ENCODE measurements at places on chromosomes 1 and 21.

- no peak for DNase-seq
Observed at GRCh38 chr1:228974273-228974672, 239.0 kb downstream of the RHOU start.

GRCh38 chr1:109948285-109948630 is 36.3 kb upstream of the AHCYL1 start:
- no peak for DNase-seq

DNA sequence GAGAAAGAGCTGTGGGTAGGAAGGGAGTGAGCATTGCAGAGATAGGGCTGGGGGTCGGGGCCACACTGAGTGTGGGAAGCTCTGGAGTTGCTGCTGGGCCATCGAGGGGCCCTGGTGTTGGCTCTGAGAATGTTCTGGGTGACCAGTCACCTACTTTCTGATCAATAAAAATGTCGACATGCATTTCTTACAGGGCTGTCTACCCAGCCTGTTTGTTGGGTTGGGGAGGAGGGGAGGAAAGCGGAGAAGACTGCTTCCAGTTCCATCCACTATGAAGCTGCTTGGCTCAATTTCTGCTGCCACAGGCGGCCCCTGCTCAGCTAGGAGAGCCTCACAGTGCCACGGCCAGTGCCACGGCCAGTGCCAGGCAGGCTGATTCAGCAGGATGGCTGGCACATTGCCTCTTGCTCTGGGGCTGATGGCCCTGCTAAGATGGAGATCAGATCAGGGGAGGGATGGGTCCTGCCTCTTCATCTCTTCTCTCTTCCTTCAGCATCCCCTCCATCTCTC is 3.0 kb upstream of the PADI3 start:
- no peak for DNase-seq

- DNase-seq: no peak
Observed at GRCh38 chr1:231969076-231969475, 342.5 kb downstream of the DISC1 start.

- DNase-seq: no peak
Observed at GRCh38 chr21:14523234-14523633, 22.9 kb downstream of the SAMSN1 start.

- no peak for DNase-seq
Observed at GRCh38 chr1:154798645-154799044, 71.4 kb downstream of the KCNN3 start.

GRCh38 chr1:30506291-30507015 is 216.9 kb downstream of the MATN1 start:
- no peak for DNase-seq

DNA sequence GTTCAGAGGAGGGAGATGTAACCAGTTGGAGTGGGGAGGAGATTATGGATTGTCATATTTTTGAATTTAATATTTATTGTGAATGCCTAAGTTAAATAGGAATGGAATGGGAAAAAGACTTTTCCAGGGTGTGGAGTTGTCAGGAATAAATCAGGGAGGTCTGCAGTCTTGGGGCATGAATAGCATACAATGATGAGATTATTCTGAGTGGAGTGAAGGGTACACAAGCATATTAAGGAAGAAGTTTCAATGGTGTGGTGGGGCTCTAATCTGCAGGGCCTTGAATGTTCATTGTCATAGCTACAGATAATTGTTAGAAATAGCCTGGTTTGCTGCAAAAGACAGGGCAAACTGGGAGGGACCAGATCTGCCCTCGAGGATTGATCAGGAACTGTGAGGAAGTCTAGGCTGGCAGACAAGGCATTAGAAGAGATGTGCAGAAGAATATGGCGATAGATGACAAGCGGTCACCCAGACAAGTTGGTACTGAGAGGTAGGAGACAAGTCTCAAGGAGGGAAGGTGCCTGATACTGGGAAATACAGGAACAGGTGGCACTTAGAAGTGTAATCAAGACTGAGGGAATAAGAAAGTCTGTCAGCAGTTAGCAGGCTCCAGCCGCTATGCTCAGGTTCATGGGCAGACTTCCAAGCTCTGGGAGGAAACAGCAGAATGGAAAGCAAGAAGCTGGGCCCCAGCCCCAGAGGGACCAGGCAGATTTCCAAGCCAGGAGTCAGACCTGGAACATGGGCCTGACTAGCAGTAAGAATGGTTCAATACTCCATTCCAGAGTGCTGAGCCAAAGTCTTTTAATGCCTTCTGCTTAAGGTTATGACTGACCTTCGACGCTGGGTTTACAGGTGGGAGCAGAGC is 20.9 kb upstream of the RGL1 start:
- peak; percentile 93 for DNase-seq

GRCh38 chr1:212461916-212462660 is 29.4 kb downstream of the NENF start:
- DNase-seq: no peak

DNA sequence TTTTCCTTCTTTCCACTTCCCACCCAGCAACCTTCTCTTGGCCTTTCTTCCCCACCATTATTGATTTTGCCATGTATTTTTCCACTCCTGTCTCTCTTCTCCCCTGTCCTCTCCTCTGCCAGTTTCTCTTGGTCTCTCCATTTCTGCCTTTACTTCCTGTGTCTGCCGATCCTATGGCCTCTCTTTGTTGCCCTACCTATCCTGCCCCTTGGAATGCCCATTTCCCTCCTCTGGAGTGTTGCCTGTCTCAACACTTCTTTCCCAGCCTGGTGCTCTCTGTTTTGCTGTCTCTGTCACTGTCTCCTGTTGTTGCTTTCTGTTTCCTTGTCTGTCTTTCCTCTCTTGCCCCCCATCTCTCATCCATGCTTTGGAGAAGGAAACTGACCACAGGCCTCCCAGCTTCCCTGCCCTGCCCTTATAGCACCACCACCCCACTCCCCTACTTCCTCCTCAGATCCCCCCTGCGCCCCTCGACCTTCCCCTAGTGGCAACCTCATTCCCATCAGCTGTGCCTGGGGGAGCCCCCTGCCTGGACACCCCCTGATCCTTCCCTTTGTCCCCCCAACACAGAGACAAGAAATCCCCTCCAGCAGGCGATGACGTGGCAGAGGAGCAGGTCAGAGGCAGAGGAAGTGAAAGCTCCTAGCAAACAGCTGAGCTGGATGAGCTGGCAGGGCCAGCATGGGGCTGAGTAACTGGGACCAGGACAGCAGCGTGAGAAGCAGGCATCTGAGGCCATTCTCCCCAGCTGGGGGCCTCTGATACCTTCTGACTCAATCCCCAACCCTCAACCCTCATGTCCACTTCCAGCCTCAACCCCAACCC is 6.6 kb upstream of the ETV3L start:
- DNase-seq: no peak

DNA sequence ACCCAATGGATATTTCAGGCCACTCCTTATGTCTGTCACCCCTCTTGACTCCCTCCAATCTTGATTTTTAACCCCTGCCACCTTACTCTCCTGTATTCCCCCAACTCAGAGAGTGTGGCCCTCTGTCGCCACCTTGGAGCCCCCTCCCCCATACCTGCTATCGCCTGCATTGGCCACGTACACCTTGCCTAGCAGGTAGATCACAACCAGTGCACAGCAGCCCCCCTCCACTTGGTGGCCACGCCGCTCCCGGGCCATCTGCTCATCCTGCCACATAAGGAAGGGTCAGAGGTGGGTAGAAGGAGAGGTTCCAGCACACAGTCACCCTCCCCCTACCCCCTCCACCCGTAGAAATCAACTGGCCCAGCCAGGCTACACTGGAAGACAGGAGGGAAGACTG is 2.9 kb downstream of the PPM1J start:
- DNase-seq: no peak

GRCh38 chr1:40796939-40797667 is 13.5 kb downstream of the KCNQ4 start:
- DNase-seq: no peak

DNA sequence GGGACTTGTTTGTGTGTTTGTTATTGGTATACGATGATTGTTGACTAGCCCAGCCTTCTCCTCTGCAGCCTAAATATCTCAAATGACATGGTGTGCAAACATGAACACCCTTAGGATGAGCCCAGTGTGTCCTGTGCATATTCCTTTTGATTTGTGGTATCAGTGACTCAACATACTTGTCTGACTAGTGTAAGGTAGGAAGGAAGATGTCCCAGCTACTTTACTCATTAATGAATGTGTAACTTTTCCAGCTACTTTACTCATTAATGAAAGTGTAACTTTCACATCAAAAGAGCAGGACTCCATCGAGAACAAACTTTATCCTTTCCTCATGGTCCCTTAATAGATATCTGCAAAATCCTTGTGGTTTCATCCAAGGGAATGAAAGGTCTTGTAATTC is 2.7 kb upstream of the ZNF692 start:
- no peak for DNase-seq

DNA sequence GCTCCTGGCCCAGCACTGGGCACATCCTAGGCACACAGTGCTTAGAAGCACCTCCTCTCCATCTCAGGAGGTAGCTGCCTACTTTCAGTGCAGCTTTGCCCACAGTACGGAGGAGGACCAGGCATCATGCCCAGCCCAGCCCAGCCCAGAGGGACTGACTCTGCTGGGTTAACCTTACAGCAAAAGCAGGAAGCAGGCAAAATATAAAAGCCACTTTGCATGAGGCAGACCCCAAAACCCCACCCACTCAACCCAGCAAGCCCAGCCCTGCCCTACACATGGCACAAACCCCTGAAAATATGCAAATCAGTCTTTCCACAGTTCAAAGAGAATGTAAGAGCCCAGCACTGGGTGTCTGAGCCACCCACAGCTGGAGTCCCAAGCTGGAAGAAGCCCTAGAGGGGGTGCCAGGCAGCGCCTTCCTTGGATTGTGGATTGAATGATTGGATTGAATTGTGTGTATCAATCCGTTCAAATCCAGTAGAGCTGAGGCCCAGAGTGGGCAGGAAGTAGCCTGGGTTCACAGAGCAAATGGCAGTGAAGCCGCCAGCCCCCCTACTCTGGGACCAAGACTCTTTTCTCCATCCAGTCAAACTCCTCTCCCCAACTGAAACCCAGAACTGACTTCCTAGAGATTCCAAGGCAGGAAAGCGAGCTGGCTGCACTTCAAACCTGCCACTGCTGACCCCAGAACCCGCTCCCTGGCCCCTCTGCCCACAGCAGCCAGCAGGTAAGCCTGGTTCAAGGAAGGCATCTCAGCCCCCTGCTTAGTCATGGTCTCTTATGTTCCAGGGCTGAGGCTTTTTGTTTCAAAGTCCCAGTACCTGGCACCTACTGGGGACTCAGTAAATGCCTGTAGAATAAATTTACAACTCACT is 117.7 kb downstream of the LACTBL1 start:
- no peak for DNase-seq

GRCh38 chr1:41017141-41018017 is 4.1 kb downstream of the SLFNL1 start:
- no peak for DNase-seq

DNA sequence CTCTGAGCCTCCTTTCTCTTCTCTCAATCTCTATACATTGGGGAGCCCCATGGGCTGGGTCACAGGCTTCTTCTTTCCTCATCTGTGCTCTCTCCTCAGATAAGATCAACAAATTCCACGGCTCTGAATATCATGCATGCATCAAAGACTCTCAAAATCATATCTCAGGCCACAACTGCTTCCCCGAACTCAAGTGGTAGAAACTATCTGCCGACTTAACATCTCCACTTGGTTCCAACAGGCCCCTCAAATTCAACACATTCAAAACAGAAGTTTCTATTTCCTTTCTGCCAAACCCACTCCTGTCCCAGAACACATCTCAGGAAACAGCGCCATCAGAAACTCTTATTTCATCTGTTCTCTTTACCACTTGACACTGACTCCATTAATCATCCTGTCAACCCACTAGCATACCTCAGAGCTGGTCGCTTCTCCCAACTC is 16.7 kb downstream of the DDX59 start:
- DNase-seq: no peak

DNA sequence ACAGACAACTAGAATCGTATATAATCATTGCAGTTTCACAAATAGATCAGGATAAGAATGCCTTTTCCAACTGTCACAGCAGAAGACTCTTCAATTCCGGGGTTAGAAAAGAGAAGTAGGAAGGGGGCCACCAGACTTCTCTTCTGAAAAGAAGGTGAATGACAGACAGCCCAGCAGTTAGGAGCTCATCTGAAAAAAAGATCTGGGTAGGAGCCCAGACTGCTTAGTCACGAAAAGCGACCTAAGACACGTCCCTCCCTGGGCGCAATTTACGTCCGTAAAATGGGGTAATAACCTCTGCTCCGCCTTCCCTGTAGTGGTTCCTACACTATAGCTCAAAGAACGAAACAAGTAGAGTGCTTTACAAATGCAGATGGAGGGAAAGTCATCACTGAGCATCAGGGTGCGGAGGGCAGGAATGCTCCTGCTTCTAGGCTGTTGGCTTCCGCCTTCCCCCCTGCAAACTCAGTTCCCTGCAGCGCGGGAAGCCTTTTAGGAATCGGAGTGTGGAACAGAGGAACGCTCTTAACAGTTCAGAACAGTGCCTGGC is 582 bp downstream of the ORC1 start:
- no peak for DNase-seq

DNA sequence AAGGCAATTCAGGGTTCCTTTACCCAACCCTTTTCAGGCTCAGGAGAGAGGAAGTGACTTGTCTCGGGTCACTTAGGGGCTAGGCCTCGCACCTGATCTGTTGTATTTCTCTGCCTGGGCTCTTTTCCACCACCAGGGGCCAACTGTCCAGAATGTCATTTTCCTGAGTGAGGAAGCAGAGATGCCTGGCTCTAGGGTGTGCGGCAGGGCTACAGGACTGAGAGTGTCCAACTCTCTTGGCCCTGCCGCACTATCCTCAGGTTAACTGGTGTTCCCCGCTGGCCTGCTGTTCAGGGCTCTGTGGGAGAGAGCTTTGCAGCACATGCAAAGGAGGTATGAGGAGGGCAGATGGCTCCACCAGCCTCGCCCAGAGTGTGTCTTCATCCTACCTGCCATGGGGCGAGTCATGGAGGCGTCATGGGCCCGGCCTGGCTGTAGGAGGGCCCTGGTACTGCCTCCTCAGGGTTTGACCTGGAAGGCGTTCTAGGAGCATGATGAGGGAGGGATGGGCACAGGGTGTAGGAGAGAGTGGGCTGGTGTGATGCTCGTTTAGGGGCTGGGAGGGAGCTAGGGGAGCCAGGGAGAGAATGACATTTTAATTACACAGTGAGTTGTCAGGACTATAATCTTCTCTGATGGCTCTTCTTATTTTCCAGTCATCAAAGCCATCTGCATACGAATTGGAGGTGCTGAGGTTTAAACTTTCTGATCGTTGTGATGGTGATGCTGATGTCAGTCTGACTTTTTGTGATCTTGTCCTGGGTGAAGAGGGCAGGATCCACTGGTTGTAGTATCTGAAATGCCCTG is 128.3 kb downstream of the NOS1AP start:
- no peak for DNase-seq

GRCh38 chr1:93565496-93566206 is 116.0 kb downstream of the BCAR3 start:
- no peak for DNase-seq
